ENCODE measurements at places on chromosomes 2 and 18. TPM values are rescaled to one million over a fixed set of nuclear protein-coding genes. Genes with fewer than 3 reads are reported as not detected.

- H3K4me3 ChIP-seq = no peak overlapping the region
- no peak overlapping the region for H3K27ac ChIP-seq
- H3K36me3 ChIP-seq = no peaks in the 10 kb centered on the region
Observed at GRCh38 chr2:187618813-187619212, 64.6 kb upstream of the TFPI start.

DNA sequence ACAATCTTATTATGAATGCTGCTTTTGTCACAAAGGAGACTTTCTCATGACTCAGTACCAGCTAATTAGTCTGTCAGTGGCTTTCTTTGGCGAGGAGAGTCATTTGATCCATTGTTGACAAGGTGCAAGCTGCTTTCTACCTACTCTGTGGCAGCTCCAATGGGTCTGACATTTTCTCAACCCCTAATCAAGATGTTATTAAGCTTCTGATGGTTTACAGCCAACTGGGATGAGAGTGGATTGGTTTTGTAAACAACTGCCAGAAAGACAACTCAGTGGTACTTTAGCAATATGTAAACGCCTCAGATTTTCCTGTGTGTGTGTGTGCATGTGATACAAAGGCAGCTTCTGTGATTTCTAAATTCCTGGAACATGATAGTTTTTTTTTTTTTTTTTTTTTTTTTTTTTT, 8.2 kb upstream of the CLIP4 start:
- H3K27ac ChIP-seq = no peak overlapping the region
- H3K4me3 ChIP-seq = no peak overlapping the region
- no peaks in the 10 kb centered on the region for H3K27me3 ChIP-seq
- no peaks in the 10 kb centered on the region for H3K4me1 ChIP-seq

- no peak overlapping the region for H3K4me3 ChIP-seq
- H3K27ac ChIP-seq = no peak overlapping the region
- no peaks in the 10 kb centered on the region for H3K36me3 ChIP-seq
- no peaks in the 10 kb centered on the region for H3K27me3 ChIP-seq
Observed at GRCh38 chr2:34703292-34703691, 1104.2 kb upstream of the FAM98A start.

DNA sequence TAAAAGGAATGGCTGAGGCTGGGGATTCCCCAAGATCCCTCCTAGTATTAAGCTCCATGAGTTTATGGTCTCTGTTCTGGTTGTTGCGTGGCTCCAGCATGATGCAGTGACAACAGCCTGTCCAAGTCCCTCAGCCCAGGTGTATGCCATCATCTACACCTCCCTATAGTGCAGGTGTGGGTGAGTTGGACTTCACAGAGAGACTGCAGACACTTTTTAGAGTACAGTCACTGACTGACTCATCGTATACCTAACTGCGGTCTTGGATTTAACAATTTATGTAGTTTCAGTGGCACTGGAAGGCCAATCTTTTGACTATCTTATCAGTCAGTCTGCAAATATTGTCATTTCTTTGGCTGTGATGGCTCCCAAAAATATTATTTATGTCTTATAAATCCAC, 415.0 kb downstream of the TMX3 start:
- H3K4me1 ChIP-seq = no peaks in the 10 kb centered on the region
- H3K4me3 ChIP-seq = no peak overlapping the region
- no peak overlapping the region for H3K27ac ChIP-seq
- no peaks in the 10 kb centered on the region for H3K36me3 ChIP-seq

UGT1A3 gene
- not detected for total RNA-seq

SNTG2 gene
- 3.1 TPM for total RNA-seq

Measured in naive thymus-derived CD4-positive, alpha-beta T cell (primary cell).